ENCODE measurements at places on chromosomes 13 and 19.

- peak; percentile 68 for DNase-seq
Measured at GRCh38 chr19:38015761-38016160, 108.8 kb downstream of the SIPA1L3 start.

- DNase-seq, result no peak
Measured at GRCh38 chr13:114283576-114283975, 2.2 kb downstream of the UPF3A start.

DNA sequence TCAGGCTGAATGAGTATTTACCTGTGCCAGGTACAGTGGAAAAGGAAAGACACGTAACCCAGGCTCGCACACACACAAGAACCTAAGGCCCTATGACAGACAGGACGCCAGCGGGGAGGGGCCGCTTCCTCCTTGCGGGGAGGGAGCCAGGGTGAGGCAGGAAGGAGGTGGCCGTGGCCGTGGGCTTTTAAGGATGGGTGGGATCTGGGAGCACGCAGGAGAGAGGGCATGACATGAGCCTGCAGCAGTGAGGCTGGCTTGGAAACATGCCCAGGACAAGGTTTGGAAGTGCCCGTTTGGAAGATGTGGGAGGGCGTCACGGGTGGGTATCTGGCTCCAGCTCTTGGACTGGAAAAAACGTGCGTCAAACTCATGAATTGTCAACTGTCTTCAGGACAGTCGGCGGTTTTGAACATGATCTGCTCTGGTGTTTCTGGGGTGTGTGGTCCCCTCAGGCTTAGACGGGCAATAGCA, 20.1 kb downstream of the SH3GL1 start:
- peak; percentile 51 for DNase-seq

DNA sequence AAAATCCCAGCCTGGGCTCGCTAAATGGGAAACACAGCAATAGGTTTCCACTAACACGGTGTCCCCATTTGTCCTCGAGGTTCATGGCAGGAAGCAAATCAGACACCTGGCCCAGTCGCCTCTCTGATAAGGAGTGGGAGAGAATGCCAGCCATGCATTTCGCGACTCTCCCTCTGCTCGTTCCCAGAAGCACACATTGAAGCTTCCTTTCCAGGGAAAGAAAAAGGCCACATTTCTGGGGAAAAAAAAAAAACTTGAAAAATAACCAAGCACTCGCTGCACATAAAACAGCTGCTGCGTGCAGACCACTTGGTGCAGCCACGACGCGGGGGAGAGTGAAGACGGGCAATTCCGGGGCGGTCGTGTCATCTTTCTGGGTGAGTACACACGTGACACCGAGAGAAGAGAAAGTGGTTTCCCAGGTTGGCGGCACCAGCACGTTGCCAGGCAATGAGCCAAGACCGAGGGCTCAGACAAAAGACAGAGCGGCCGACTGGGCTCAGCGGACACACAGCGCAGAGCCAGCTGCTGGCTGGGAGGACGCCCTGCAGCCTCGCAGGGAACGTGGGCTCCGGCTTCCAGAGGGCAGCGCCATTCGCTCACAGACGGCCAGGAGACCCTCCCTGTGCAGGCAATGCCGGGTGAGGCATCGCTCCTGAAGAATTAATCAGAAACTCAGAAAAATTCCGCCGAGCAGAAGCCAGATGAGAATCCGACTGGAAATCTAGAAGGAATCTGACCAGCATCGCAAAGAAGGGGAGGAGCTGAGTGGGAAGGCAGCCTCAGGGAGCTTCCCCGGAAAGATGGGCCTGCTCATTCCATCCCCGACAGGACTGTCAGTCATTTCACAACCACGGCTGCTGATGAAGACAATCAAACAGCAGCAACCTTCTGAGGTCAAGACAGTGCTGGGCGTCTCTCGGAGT, 83.2 kb upstream of the IRS2 start:
- DNase-seq, result peak; percentile 97

- DNase-seq, result no peak
Measured at GRCh38 chr19:41221514-41222205, 2.6 kb downstream of the AXL start.

DNA sequence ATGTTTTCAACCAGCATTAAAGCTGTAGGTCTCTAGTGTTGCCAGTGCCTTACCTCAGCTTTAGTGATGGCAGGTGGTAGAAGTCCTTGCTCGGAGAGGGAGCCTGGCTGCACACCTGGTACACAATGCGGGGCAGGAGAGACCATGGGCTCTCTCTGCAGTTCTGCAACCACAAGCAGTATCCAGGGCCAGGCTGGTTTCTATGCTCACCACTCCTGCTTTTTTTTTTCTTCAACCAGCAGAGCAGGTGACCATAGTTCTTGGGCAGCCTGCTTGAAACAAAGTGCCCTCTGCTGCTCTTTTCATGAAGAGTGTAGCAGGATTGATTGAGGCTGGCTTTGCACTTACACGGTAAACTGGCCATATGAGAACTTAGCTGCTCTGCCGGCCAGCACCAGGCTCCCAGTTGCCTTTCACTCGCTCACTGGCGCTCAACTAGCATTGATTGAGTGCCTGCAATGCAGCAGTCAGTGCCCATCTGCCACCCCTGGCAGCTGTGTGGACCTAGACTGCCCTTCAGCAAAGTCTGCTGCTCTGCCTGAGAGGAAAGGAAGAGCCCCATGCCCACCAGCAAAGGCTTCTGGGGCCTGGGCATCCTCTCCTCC, 4.4 kb upstream of the CHAMP1 start:
- peak; percentile 79 for DNase-seq

- DNase-seq, result no peak
Measured at GRCh38 chr13:41457589-41458186, 338 bp downstream of the RGCC start.

GRCh38 chr19:10505583-10506229, 2.5 kb upstream of the KEAP1 start:
- peak; percentile 70 for DNase-seq

DNA sequence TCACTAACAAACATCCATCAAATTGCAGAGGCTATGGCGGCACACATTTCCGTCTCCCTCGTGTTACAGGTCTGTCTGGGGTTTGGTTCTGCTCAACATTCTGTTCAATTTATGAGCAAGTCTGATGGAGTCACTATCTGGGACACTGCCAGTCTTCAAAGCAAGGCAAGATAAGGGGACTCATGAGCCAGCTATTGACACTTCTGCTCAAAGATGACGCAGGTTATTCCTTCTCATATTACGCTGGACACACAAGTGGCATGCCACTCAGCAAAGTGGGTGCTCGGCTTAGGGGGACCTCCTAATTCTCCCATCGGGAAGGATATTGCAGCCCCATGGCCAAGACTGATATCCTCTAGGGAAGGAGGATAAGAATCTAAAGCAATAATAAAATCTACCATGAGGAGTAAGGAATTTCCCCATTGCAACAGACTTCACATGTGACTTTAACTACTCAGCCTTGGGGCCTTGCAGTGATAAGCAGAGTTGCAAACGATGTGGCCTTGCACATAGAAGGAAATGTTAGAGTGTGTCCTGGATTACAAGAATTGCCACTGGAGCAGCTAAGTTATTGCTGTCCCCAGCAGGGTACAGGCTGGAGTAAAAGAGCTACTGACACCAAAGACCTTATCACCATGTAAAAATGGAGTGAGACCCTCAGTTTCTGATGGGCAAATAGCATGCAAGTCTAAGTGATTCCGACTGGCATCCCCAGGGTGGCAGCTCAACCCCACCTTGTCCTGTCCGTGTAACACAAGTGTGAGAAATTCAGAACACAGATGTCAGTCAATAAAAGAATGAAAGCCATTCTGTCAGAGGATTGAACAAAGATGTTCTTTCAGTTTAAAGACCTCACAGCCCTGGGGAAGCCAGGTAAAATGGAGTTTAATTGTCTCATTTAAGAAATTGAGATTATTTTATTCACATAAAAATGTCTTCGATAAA, 306.1 kb downstream of the IRS2 start:
- DNase-seq, result no peak

- no peak for DNase-seq
Measured at GRCh38 chr13:109810761-109811510, 24.6 kb upstream of the IRS2 start.

- no peak for DNase-seq
Measured at GRCh38 chr19:3699741-3700241, 477 bp downstream of the PIP5K1C start.

DNA sequence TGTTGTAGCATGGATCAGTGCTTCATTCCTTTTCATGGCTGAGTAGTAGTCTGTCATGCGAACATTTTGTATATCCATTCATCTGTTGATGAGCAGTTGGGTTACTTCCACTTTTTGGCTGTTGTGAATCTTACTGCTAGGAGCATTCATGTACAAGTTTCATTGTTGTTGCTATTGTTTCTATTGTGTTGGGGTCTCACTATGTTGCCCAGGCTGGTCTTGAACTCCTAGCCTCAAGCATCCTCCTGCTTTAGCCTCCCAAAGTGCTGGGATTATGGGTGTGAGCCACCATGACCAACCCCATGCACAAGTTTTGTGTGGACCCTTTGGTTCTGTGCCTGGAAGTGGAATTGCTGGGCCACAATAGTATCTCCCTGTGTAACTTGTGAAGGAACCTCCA, 15.8 kb downstream of the SLC25A42 start:
- no peak for DNase-seq

DNA sequence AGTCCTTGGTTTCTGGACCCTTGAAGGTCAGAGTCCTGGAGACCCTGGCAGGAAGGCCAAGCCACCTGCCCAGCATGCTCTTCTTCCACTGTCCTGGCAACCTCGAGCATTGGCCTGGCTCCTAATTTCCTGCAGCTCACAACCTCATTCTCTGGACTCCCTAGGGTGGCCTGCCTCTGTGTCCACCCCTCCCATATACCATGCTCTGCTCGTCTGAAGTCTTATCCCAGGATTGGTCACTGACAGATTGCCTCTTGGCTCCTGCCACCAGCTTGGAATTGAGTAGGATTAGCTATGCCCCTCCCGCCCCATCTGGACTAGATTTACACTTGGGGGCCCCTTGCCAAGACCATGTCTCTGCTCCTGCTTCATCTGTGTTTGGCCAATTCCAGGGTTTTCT, 17.1 kb upstream of the WASF3 start:
- no peak for DNase-seq

GRCh38 chr19:17123041-17123440, 47.5 kb downstream of the MYO9B start:
- no peak for DNase-seq

- DNase-seq, result no peak
Measured at GRCh38 chr13:76667551-76667950, 218.7 kb downstream of the KCTD12 start.

DNA sequence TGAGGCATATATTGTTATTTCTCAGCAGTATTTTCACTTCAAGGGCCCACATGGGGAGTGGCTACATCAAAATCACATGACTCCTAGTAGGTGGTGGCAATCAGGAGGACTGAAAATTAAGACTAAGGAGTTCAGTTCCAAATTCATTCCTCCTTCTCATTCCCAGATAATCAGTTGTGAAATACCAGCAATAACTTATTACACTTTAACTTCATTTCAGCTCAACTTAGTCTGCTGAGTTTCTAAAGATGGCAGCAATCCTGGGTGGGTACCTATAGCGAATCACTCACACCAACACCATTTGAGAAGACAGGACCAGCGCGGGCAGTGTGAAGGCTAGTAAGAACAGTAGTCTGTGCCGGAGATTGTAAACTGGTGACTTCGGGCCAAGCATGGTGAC, 63.9 kb upstream of the SLC10A2 start:
- DNase-seq, result no peak

- no peak for DNase-seq
Measured at GRCh38 chr19:4660181-4660791, 9.9 kb downstream of the MYDGF start.

DNA sequence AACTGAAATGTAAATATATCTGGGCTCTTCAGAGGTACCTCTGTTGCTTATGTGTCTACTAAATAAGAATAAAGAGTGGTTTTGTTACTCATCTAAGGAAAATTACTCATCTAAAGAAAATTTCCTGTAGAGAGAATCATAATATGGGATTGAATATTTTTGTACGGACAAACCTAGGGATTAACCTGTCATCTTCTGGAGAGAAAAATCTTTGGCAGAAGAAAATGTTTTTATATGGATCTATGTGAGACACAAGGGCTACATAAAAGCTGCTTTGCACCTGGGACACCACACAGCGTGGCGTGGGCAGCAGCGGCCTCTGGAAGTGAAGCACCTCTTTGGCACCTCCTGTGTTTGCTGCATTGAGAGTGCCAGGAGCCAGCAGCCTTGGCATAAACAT, 242.9 kb upstream of the DACH1 start:
- DNase-seq, result no peak

- peak; percentile 42 for DNase-seq
Measured at GRCh38 chr19:43464134-43464775, 1.2 kb downstream of the LYPD3 start.

GRCh38 chr19:56324436-56324835, 9.8 kb upstream of the ZSCAN5A start:
- no peak for DNase-seq

GRCh38 chr13:50840284-50840683, 3.2 kb downstream of the DLEU7 start:
- no peak for DNase-seq
